Vein endothelial cell (primary cell): ENCODE measurements at places on chromosomes 16 and 17. TPM values are rescaled to one million over a fixed set of nuclear protein-coding genes. Genes with fewer than 3 reads are reported as not detected.

CBLN1 gene
- not detected in 2 replicates for total RNA-seq

MPP2 gene
- total RNA-seq: 0.33 and 0.38 TPM in 2 replicates

TAT gene
- not detected in 2 replicates for total RNA-seq

ZPBP2 gene
- total RNA-seq: not detected in 2 replicates

ATP5PD gene
- 221 and 231 TPM in 2 replicates for total RNA-seq

ZG16 gene
- not detected in 2 replicates for total RNA-seq

KRTAP4-1 gene
- not detected in 2 replicates for total RNA-seq

DNAH3 gene
- under 0.01 TPM in 1 of 2 replicates, not detected in the other for total RNA-seq
